NCI-H524 (cell line): ENCODE measurements at places on chromosomes 6 and 20.

GRCh38 chr6:154386848-154387717 is 30.5 kb upstream of the IPCEF1 start:
- no peak for DNase-seq

DNA sequence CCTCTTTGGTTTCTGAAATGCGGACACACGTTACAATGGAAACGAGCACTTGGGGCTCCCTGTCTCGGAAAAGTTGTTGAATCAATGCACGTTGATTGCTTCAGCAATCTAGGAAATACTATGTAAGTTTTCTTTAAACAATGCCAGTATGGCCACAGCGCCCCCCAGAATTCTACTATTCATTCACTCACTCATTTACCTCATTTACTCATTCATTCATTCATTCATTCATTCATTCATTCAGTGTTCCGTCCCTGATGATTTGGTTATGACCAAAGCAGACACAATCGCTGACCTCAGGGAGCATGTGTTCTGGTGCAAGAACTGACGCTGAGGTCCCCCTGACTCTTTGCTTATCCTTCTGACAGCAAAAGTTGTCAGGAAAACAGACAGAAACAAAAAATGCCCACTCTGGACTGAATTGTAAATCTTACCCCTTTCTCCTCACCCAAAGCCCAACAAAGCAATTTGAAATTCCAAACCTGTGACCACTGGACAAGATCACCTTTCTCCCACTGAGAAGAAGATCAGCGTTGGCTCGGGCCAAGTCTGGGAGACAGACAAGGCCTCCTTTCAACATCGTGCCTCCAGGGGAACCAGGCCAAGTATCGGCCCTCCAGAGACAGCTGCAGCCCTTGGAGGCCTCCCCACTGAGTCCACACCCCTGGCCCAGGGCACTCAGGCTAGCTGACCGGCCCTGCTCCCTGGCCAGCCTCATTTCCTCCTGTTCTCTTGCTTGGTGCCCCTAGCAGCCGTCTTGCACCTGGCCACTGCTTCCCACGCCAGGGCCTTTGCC is 15.0 kb upstream of the PMEPA1 start:
- DNase-seq: no peak

- no peak for DNase-seq
Observed at GRCh38 chr20:45363611-45364492, 896 bp downstream of the SYS1 start.

DNA sequence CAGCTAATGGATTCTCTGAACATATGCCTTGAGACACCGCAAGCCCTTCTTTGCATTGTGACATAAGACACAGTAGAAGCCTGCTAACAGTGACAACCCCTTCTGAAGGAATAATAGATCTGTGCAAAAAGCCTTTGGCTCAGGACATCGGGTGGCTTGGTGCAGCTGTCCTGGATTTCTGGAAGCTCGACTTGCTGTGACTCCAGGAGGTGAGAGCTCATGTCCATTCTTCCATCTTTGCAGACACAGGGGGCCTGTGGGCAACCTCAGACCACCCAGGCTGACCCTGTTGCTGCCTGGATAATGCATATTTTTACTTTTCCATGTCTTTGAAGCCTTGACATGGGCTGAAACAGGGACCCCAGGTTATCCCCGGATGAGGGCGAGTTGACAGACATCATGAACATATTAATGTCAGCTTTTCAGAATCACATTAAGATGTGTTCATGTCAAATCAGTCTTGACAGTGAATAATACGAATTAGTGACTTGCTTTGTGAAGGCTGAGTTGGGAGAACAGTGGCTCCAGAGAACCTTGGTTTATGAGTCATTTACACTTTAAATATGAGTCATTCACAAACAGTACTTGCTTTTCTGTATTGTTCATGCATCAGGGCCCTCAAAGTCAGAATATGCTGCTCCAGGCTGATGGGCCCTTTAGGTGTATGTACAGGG is 66.8 kb upstream of the IYD start:
- DNase-seq: no peak

GRCh38 chr6:48194596-48195295 is 83.7 kb upstream of the PTCHD4 start:
- no peak for DNase-seq
